ENCODE measurements at places on chromosomes 1 and 21. TPM values are rescaled to one million over a fixed set of nuclear protein-coding genes. Genes with fewer than 3 reads are reported as not detected.

The ZSWIM5 gene
- 0.79 TPM for total RNA-seq

DNA sequence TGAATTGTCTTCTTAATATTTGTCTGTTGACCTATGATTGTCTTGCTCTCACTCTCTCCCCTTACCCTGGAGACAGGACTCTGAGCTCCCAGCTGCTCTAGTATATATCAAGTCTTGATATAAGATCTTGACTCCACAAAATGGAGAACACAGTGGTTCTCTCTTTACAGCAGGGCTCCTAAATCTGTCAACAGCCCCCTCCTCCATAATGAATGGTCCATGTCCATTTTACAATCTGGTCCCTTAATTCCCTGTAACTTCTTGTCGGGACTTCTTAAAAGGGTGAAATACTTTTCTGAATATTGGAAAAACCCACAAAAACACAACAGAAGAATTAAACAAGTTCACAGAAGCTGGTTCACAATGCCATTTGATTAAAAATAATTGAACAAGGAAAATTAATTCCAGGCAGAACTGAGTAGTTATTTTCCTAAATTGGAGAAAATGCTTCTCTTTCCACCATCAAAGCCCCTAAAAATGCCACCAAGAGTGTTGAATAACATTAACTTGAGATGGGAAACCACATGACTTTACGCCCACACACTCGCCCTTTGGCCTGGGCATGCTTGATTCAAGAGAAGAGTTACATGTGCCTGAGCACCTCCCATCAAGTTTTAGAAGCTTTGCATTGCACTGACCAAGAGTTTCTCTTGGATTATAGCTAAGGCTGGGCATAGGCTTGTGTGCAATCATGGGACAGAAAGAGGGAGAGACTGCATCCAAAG lies 109.8 kb downstream of the TOMM20 start:
- no peak overlapping the region for H3K27ac ChIP-seq
- no peak overlapping the region for H3K4me3 ChIP-seq
- no peak for DNase-seq

GRCh38 chr1:20008391-20008841 lies 29.0 kb upstream of the PLA2G2A start:
- no peaks in the 10 kb centered on the region for H3K4me1 ChIP-seq
- no peaks in the 10 kb centered on the region for H3K36me3 ChIP-seq
- H3K4me3 ChIP-seq = no peak overlapping the region
- no peak for DNase-seq
- peaks cover 11% of the 10 kb centered on the region for H3K27me3 ChIP-seq

DNA sequence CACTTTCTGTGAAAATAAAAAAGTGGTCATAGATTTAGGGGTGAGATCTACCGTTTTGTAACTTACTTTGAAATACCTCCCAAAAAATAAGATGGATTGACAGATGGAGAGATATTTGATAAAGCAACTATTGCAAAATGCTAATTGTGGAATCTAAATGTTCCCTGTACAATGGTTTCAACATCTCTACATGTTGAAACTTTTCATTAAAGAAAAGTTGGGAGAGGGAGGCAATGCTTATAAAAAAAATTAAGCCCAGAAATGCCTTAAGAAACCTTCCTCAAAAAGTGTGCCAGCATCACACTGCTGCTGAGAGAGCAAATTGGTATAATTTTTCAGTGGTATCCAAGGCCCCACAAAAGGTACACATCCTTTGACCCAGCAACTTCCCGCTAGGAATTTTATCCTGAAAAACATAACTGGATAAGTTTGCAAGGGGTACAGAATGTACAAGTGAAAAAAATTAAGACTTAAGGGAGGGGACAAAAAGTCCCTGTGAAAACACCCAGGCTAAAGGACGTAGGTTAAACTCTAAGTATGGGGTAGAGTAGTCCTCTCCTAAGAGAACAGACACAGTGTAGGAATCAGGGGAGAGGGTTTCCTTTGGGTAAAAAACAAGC lies 84.3 kb downstream of the TGFBR3 start:
- no peaks in the 10 kb centered on the region for H3K27me3 ChIP-seq
- H3K27ac ChIP-seq = peak overlapping the region; percentile 80
- no peak overlapping the region for H3K4me3 ChIP-seq
- DNase-seq = no peak

GRCh38 chr1:201693890-201694607 lies 134.9 kb upstream of the IPO9 start:
- H3K4me3 ChIP-seq = no peak overlapping the region
- DNase-seq = no peak
- no peak overlapping the region for H3K27ac ChIP-seq
- peaks cover 17% of the 10 kb centered on the region for H3K4me1 ChIP-seq

GRCh38 chr1:161068306-161069234 lies 1.1 kb downstream of the ARHGAP30 start:
- peak; percentile 41 for DNase-seq
- no peaks in the 10 kb centered on the region for H3K36me3 ChIP-seq
- H3K27me3 ChIP-seq = no peaks in the 10 kb centered on the region
- H3K27ac ChIP-seq = peak overlapping the region; percentile 85
- H3K4me3 ChIP-seq = peak overlapping the region; percentile 62

The IFI44 gene
- 10.9 TPM for total RNA-seq

GRCh38 chr1:185213091-185213490 lies 56.1 kb downstream of the SWT1 start:
- no peak overlapping the region for H3K27ac ChIP-seq
- no peaks in the 10 kb centered on the region for H3K27me3 ChIP-seq
- no peak overlapping the region for H3K4me3 ChIP-seq
- no peaks in the 10 kb centered on the region for H3K4me1 ChIP-seq
- H3K36me3 ChIP-seq = no peaks in the 10 kb centered on the region
- no peak for DNase-seq

DNA sequence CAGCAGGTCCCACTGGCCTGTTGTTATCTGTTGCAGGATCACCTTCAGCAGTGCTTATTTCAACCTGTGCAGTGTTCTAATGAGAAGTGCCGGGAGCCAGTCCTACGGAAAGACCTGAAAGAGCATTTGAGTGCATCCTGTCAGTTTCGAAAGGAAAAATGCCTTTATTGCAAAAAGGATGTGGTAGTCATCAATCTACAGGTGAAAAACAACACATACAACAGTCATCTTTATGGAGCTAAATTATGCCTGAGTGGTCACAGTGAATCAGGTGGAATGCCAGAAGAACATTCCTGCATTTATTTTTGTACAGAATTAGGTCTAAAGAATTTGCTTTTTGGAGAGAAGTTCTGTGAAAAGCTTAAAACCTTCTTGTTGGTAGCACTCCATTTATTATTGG lies 33.2 kb downstream of the TRAF5 start:
- no peaks in the 10 kb centered on the region for H3K36me3 ChIP-seq
- no peak for DNase-seq
- H3K4me1 ChIP-seq = no peaks in the 10 kb centered on the region
- H3K27me3 ChIP-seq = no peaks in the 10 kb centered on the region
- no peak overlapping the region for H3K4me3 ChIP-seq
- no peak overlapping the region for H3K27ac ChIP-seq

- no peaks in the 10 kb centered on the region for H3K27me3 ChIP-seq
- peaks cover 17% of the 10 kb centered on the region for H3K4me1 ChIP-seq
- no peaks in the 10 kb centered on the region for H3K36me3 ChIP-seq
- DNase-seq = no peak
- H3K4me3 ChIP-seq = no peak overlapping the region
Observed at GRCh38 chr1:45925728-45926287, 122.4 kb downstream of the MAST2 start.

The GPR3 gene
- 0.38 TPM for total RNA-seq

The TFF2 gene
- not detected for total RNA-seq

DNA sequence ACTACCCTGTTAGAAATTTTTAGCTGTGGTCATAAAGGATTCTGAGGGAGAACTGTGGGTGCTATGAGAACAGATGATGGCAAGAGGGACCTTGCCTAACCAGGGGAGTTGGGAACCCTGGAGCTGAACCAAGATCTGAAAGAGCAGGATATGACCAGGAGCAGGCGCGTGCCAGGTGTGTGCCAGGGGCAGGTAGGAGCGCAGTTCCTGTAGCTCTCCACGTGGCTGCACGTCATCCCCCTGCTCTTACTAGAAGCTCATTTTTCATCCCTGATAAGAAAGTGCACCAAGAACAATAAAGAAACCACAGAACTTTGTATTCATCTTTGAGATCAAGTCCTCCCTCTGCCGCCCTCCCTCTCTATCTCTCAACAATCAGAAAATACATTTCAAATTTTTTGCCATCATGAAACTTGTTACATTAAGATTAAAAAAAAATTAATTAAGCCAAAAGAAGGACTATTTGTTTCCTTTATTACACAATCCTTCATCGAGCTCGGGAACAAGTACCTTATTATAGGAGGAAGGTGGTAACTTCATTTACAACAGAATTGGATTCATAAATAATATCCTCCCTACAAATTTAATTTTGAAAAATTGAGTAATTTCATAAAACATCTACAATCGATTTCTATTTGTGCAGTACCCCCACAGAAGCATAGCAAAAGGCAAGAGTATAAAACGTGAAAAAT lies 78.5 kb downstream of the SLC35F3 start:
- no peak for DNase-seq
- peaks cover 5% of the 10 kb centered on the region for H3K27me3 ChIP-seq
- no peak overlapping the region for H3K4me3 ChIP-seq
- no peak overlapping the region for H3K27ac ChIP-seq
- no peaks in the 10 kb centered on the region for H3K36me3 ChIP-seq
- no peaks in the 10 kb centered on the region for H3K4me1 ChIP-seq

DNA sequence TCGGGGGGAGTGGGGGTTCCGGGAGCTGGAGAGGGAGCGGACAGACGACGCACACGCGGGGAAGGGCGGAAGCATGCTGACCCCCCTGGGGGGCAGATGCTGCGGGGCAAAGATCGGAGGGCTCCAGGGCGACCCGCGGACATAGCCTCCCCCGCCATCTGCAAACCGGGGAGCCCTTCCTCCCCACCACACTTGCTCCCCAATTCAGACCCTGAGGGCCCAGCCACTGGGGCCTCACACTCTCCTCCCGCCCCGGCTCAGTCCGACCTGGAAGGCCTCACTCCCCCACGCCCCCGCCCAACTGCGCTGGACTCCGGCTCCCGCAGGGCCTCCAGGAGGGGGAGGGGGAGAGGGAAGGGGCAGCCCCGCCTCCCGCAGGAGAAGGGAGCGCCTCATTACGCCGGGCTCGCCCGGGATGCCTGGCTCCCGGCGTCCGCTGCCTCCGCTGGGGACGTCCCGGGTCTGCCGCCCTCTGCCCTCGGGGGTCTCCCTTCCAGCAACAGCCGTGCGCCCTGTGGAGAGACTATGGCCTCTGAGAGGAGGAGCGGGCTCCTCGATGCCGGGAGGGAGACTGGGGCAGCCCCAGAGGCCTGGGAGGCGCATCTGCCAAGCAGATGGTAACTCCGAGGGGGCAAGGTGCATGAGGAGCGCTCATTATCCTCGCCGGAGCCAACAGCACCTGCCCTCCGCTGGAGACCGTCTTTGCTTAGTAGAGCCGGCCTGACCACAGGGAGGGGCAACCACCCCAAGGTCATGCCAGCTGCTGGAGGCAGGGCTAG lies 636 bp upstream of the CAMK2N1 start:
- H3K4me3 ChIP-seq = peak overlapping the region; percentile 46
- peaks cover 16% of the 10 kb centered on the region for H3K4me1 ChIP-seq
- peak overlapping the region; percentile 84 for H3K27ac ChIP-seq
- no peaks in the 10 kb centered on the region for H3K36me3 ChIP-seq
- no peak for DNase-seq

DNA sequence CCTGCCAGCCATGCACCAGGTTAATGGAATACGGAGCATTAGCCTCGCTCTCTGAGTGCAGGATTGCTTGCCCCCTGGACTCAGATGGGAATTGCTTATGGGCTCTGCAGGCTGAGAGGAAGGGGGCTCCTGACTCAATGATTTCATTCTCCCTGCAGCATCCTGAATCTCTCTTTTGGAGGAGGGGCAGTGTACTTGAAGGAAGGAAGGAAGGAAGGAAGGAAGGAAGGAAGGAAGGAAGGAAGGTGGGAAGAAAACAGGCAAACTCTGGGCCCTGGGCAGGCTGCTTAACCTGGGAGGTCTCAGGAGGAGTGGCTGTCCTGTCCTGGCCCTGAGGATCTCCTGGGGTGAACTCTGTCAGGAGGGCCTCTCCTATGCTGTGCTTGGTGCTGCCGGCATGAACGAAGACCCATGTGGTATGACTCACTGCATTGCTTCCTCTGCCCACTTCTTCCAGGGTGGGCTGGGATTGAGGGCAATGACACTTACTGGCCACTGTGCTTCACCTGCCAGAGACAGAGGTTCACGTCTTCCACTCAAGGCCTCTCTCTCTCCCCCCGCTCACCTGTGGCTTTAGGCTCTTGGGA lies 257.1 kb upstream of the CSF3R start:
- no peak for DNase-seq
- H3K27me3 ChIP-seq = no peaks in the 10 kb centered on the region
- no peak overlapping the region for H3K27ac ChIP-seq
- H3K4me1 ChIP-seq = no peaks in the 10 kb centered on the region
- H3K36me3 ChIP-seq = no peaks in the 10 kb centered on the region

- H3K27ac ChIP-seq = no peak overlapping the region
- H3K36me3 ChIP-seq = no peaks in the 10 kb centered on the region
- DNase-seq = no peak
Observed at GRCh38 chr1:235913311-235913710, 46.6 kb upstream of the LYST start.

- peak overlapping the region; percentile 98 for H3K27ac ChIP-seq
- H3K4me3 ChIP-seq = peak overlapping the region; percentile 61
- H3K27me3 ChIP-seq = no peaks in the 10 kb centered on the region
Observed at GRCh38 chr1:155007251-155007828, 4.7 kb downstream of the ZBTB7B start.

All from esophagus squamous epithelium (tissue), 5 donors.